ENCODE measurements at places on chromosomes 12 and 14. TPM values are rescaled to one million over a fixed set of nuclear protein-coding genes. Genes with fewer than 3 reads are reported as not detected.
A peak's percentile ranks its signal among the peaks of the same experiment; 100 is the strongest.

DNA sequence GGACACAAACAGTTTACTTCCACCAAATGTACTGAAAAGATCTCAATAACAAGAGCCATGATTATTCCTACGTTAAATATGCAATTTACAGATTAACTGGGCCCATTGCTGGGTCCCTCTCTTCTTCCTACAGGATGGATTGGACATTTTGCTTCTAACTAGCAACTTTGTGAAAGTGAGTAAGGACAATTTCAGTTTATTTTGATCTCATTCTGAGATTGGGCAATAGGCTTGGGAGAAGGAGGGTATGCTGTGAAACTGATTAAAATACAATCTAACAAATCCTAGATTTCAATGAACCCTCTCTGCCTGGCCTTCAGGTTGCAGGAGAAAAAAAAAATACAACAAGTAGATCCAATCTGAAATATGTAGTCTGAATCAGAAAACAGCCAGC lies 121.5 kb downstream of the PRKD1 start:
- no peak overlapping the region for H3K4me3 ChIP-seq
- peaks cover 23% of the 10 kb centered on the region for H3K4me1 ChIP-seq
- H3K27me3 ChIP-seq = no peaks in the 10 kb centered on the region
- peak overlapping the region; percentile 82 for H3K27ac ChIP-seq
- DNase-seq = no peak
- no peaks in the 10 kb centered on the region for H3K36me3 ChIP-seq

GRCh38 chr14:50823762-50824636 lies 7.0 kb downstream of the NIN start:
- H3K27ac ChIP-seq = peak overlapping the region; percentile 29
- H3K27me3 ChIP-seq = no peaks in the 10 kb centered on the region
- no peak for DNase-seq
- H3K36me3 ChIP-seq = peaks cover 3% of the 10 kb centered on the region
- H3K4me3 ChIP-seq = no peak overlapping the region

GRCh38 chr12:67558775-67559174 lies 89.8 kb upstream of the DYRK2 start:
- no peak overlapping the region for H3K27ac ChIP-seq
- no peak for DNase-seq
- no peaks in the 10 kb centered on the region for H3K36me3 ChIP-seq
- no peaks in the 10 kb centered on the region for H3K27me3 ChIP-seq
- H3K4me3 ChIP-seq = no peak overlapping the region

- peaks cover 3% of the 10 kb centered on the region for H3K36me3 ChIP-seq
- peaks cover 3% of the 10 kb centered on the region for H3K4me1 ChIP-seq
- H3K27me3 ChIP-seq = no peaks in the 10 kb centered on the region
- H3K4me3 ChIP-seq = no peak overlapping the region
- H3K27ac ChIP-seq = no peak overlapping the region
- DNase-seq = no peak
Observed at GRCh38 chr12:111858778-111859177, 16.8 kb downstream of the MAPKAPK5 start.

The TM7SF3 gene
- 43.8 TPM for total RNA-seq

The BICDL1 gene
- total RNA-seq = 0.26 TPM

The CLEC7A gene
- not detected for total RNA-seq

GRCh38 chr14:102220031-102220430 lies 80.3 kb downstream of the WDR20 start:
- H3K4me3 ChIP-seq = no peak overlapping the region
- no peak overlapping the region for H3K27ac ChIP-seq
- peaks cover 13% of the 10 kb centered on the region for H3K4me1 ChIP-seq
- peaks cover 7% of the 10 kb centered on the region for H3K36me3 ChIP-seq

DNA sequence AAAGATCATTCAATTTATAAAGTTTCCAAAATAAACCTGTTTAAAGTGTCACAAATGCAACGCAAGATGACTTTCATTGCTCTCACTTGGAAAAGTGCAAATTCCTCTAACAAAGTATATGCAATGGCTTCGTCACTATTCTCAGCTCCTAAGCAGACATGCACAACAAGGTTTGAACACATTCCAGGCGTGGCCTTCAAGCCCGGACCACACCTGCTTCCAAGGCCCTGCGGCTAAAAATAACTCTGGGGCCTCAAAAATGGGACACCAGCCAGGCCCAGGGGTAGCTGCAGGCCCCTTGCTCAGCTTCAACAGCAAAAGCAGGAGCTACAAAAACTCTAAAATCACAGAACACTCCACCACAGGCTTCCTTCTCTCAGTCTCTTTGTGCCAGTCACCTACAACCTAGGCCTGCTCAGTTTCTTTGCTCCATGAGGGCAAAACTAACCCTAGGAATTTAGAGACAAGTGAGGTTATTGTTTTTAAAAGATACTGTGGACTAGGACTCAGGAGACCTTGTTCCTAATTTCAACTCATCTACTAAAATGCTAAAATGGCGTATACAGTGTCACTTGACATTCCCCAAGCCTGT lies 29.3 kb downstream of the DUSP16 start:
- no peak for DNase-seq
- peaks cover 33% of the 10 kb centered on the region for H3K4me1 ChIP-seq
- H3K4me3 ChIP-seq = no peak overlapping the region
- peaks cover 3% of the 10 kb centered on the region for H3K36me3 ChIP-seq
- peak overlapping the region; percentile 82 for H3K27ac ChIP-seq

The VASH1 gene
- 41.8 TPM for total RNA-seq

The SEC23A gene
- 267 TPM for total RNA-seq

The GLT1D1 gene
- total RNA-seq = 0.22 TPM

The NOVA1 gene
- total RNA-seq = 1.1 TPM

The MYH6 gene
- not detected for total RNA-seq

DNA sequence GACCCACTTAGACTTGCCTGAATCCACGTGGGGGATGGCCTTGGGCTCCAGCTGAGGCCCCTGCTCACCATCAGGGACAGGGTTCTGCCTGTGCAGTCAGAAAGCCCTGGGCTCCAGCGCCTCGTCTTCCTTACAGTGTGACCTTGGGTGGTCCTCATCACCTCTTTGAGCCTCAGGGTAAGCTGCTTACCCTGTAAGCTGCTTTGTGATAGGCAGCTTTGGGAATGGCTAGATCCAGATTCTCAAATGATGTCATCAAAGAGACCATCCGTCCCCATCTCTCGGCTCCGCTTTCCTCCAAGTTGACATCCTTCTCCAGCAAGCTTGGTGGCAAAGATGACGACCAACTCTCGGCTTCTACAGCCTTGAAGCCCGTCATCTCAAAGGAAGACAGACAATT lies 127.0 kb downstream of the ADCK1 start:
- H3K27ac ChIP-seq = no peak overlapping the region
- no peak for DNase-seq
- peaks cover 14% of the 10 kb centered on the region for H3K36me3 ChIP-seq
- no peak overlapping the region for H3K4me3 ChIP-seq
- no peaks in the 10 kb centered on the region for H3K4me1 ChIP-seq
- H3K27me3 ChIP-seq = no peaks in the 10 kb centered on the region

The GPHB5 gene
- total RNA-seq = not detected

DNA sequence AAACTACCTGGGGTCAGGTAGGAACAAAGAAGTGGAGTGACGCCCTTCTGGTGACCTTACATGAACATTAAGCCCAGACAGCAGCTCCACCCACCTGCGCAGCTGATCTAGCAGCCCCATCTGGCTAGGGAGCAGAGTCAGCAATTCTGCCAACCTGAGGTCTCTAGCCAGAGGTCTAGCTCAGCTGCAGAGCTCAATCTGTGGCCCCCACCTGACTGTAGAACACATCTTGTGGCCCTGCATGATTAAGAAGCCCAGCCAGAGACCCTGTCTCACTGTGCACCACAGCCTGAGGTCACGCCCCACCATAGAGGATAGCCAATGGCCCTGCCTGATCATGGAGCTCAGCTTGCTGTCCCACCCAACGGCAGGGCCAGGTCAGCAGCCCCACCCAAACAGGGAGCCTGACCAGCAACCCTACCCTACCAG lies 50.6 kb upstream of the HIGD1C start:
- peaks cover 5% of the 10 kb centered on the region for H3K4me1 ChIP-seq
- no peak for DNase-seq
- H3K4me3 ChIP-seq = no peak overlapping the region
- H3K27ac ChIP-seq = no peak overlapping the region
- peaks cover 3% of the 10 kb centered on the region for H3K36me3 ChIP-seq

- H3K36me3 ChIP-seq = peaks cover 7% of the 10 kb centered on the region
- H3K27me3 ChIP-seq = no peaks in the 10 kb centered on the region
- H3K4me3 ChIP-seq = no peak overlapping the region
- H3K4me1 ChIP-seq = peaks cover 49% of the 10 kb centered on the region
Observed at GRCh38 chr12:11711651-11712327, 62.3 kb downstream of the ETV6 start.

GRCh38 chr14:50039734-50040400 lies 76.5 kb downstream of the VCPKMT start:
- DNase-seq = no peak
- peaks cover 35% of the 10 kb centered on the region for H3K4me1 ChIP-seq
- no peaks in the 10 kb centered on the region for H3K36me3 ChIP-seq
- H3K27ac ChIP-seq = no peak overlapping the region

Measured in chondrocyte (in vitro differentiated cells).